NCI-H146 (cell line): ENCODE measurements at places on chromosomes 6 and 20.

DNA sequence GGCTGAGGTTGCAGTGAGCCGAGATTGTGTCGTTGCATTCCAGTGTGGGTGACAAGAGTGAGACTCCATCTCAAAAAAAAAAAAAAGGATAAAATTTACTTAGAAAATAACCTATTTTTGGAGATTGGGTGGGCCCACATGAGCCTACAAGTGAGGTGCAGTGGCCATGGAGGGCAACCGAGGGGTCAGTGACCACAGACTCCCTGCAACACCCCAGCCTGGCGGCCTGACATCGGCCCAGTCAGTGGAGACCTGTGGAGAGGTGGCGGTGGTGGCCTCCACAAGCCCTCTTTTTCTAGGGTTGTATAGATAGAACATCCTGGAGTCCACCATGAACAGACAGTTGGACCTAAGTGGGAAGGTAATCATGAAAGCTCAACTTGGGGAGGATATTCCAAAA, 52.7 kb downstream of the BTBD9 start:
- DNase-seq: no peak

- DNase-seq: no peak
Observed at GRCh38 chr6:114327074-114327473, 15.7 kb downstream of the HS3ST5 start.

DNA sequence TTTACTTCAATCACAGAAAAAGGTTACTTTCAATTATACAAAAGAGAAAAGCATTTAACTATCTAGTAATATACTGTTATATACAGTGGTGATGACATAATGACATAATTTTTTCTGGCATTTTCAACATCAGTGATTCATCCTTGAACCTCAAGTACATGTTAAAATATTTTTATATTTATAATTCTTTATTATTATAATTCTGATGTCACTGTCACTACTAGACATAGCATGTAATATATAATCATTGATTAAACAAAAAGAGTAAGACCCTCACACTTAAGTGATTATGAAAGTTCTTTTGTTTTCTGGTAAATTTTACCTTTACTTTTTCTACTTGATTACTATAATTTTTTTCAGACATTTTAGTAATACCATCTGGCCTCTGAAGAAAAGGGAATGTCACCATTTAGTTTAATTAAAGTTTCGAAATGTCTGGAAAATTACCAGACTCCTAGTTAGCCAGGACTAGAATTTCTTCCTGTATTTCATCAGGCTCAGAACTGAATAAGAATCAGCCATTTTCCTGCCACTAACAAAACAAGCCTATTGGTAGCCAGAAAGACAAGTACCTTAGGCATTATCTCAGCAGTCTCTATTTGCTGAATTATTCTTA, 71.5 kb downstream of the FILIP1 start:
- DNase-seq: no peak

DNA sequence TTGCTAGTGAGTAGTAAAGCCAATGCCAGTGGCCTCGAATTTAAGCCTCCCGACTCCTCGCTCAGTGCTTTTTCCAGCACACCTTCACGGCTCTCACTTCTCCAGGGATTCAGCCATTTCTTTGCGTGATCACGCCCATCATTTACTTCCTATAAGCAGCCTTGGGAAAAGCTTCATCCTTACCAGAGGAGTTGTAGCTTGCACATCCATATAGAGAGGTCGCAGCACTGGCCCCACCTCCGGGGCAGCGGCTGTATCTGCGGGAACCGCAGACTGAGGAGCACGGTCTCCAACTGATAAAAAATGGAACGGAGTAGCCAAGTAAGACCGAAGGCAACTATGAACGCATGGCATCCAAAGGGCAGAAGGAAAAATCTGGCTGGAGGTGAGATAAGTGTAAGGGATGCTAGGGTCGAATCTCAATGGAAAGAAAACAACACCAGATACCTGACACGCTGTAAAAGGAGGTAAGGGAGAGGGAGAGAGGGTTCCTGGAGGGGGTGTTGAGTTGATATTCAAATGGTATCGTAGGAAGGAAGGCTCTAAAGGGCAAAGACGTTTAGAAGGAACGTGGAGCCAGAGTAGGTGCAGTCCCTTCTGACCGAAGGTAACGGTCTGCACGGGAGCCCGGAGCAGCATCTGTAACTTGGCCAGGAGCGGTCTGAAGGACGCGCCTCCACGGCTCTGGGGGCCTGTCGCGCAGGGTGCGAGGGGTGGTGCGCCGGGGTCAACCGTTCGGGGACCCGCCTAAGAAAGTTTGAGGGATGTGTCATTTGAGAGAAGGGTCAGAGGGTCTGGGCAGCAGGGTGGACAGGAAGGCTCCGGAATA, 640 bp downstream of the NFS1 start:
- peak; percentile 52 for DNase-seq

- no peak for DNase-seq
Observed at GRCh38 chr6:73728548-73729205, 32.7 kb downstream of the CD109 start.

DNA sequence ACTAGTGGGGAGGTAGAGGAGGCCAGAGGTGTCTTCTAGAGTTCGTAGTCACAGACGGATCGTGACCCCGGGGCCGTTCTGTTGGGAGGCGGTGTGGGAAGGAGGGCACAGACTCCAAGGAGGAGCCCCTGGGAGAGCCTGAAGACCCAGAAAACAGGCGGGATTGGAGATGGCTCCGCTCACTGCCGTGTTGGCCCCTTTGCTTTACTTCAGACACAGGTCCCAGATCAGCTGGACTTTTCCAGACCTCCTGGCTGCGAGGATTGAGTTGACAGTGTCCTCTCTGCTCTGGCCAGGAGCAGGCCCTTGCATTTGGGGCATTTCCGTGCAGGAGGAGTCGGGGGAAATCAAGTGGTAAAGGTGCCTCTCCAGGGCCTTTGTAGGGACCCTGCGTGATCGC, 112.9 kb downstream of the ARMC2 start:
- no peak for DNase-seq

DNA sequence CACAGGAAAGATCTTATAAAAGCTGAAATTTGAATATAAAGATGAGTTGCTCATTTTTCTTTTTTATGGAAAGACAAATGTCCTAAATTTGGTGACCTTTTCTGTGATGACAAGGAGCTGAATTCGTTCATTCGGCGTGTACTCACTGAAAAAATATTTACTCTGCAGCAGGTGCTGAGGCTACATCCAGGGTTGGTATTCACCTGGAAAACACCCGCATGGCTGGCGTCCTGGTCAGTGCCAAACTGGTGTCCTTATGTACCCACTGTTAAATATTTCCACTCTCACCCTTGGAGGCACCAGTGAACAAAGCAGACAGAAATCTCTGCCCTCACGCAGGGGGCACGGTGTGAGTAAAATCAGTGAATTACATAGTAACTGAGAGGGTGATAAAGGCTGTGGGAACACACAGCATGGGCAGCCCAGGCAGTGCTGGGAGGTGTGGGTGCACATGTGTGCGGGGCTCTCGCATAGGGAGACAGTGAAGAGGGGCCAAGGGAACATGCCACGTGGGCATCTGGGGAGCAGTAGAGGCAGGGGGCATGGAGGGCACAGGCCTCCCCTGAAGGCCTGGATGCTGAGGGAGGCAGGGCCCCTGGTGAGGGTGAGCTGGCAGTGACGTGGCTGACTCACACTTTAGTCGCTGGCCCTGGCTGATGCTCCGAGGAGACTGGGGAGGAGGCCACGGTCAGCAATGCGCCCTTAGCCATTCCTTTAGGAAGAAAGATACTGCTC, 89.7 kb downstream of the INSM1 start:
- DNase-seq: peak; percentile 90

DNA sequence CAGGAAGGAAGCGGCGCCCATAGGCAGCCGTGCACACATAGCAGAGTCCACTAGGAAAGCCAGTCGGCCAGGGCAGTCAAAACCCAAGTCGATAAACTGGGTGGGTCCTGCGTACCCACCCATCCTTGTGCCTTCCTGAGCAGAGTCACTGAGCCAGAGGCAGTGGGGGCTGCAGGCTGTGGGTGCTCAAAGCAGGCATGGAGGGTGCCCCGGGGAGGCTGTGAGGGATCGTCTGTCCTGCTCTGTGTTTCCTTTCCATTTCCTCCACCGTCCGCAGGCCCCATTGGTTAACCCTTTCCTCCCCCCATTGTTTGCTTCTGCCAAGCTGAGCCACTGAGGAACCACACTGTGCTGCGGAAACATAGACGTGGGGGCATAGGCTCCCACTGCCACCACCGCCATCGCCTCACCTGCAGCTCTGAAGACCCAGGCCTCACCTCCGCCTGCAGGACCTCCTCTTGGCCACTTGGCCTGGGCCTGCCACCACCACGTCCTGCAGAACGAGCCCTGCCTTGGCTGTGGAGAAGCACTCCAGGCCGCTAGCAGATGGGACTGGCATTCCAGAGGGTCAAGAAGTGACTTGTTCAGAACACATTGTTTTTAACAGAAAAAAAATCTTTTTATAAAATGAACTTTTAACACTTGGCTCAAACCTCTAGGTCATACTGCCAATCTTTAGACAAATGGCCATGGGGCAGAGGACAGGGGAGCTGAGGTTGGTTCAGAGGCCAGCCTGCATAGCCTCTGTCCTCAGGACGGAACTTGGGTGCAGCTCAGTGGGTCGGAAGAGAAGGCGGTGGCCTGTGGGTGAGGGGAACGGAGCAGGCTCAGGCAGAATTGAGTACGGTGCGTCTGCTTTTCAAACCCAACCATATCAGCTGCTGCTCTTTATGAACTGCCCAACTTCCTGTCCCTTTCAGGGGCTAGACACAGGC, 52.6 kb downstream of the TCP11 start:
- DNase-seq: no peak

- DNase-seq: peak; percentile 51
Observed at GRCh38 chr6:130322673-130323268, 43.0 kb upstream of the TMEM200A start.

DNA sequence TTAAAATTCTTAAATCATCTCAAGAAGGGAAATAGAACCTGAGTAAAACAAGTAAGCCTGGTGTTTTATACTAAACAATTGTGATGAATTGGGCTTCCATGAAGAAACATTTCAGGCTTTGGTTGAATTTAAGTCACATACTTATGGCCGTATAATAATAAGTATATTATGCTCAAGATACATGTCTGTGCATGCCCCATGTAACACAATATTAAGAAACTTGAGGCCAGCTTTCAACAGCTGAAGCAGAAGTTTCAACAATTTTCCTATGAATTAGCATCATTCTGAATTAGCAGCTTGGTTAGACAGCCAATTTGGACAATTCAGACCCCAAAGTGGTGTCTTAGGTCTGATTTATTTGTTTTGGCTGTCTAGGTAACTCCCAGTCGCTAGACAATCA, 243.7 kb downstream of the MYLK4 start:
- no peak for DNase-seq

- peak; percentile 13 for DNase-seq
Observed at GRCh38 chr6:152380993-152381898, 255.9 kb downstream of the SYNE1 start.

- DNase-seq: peak; percentile 99
Observed at GRCh38 chr6:139588076-139588639, 213.7 kb upstream of the CITED2 start.

- peak; percentile 100 for DNase-seq
Observed at GRCh38 chr6:157229713-157230112, 93.6 kb downstream of the TMEM242 start.

GRCh38 chr20:38810926-38811630, 5.6 kb downstream of the PPP1R16B start:
- no peak for DNase-seq

- DNase-seq: no peak
Observed at GRCh38 chr6:31386099-31386498, 17.3 kb upstream of the MICA start.

DNA sequence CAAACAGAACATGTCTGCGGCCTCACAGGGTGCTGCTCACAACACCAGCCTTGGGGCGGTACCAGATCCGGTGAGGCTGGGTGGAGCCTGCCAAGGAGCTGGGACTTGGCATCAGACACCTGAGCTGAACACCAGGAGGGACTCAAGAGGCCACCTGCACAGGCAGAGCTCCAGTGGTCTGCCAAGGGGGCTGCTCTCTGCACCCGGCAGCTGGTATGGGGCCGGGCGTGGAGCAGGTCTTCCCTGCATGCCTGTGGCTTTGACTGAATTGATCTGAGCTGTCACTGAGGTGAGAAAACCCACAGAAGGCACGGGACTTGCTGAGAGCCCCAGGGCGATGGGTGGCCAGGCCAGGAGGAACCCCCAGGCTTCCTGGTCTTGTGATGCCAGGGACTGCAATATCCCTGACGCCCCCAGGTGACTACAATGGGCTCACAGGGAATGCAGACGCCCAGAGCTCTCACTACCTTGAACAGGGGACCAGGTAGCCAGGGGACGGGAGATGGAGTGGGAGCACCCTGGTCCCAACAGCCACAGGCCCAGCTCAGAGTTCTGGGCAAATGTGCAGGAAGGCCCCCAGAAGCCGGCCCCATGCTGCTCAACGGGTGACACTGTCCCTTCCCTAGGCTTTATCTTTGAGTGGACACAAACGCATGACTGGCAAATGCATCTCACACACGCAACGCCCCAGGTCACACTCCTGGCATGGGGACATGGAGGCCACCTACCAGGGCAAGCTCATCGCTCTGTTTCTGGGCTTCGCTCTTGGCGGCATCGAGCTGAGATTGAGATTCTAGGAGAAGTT, 48.2 kb downstream of the DSTN start:
- no peak for DNase-seq

- DNase-seq: no peak
Observed at GRCh38 chr6:153662982-153663381, 376.1 kb upstream of the OPRM1 start.
